ENCODE measurements at places on chromosomes 13 and 19. TPM values are rescaled to one million over a fixed set of nuclear protein-coding genes. Genes with fewer than 3 reads are reported as not detected.

- no peak for DNase-seq
Observed at GRCh38 chr13:41099986-41100385, 32.6 kb downstream of the KBTBD6 start.

- no peak for DNase-seq
Observed at GRCh38 chr19:17915940-17916593, 16.7 kb upstream of the CCDC124 start.

- DNase-seq = no peak
Observed at GRCh38 chr19:17496337-17496997, 15.0 kb upstream of the PGLS start.

Gene NKPD1
- total RNA-seq = not detected
